ENCODE measurements at places on chromosomes 7 and 10.

DNA sequence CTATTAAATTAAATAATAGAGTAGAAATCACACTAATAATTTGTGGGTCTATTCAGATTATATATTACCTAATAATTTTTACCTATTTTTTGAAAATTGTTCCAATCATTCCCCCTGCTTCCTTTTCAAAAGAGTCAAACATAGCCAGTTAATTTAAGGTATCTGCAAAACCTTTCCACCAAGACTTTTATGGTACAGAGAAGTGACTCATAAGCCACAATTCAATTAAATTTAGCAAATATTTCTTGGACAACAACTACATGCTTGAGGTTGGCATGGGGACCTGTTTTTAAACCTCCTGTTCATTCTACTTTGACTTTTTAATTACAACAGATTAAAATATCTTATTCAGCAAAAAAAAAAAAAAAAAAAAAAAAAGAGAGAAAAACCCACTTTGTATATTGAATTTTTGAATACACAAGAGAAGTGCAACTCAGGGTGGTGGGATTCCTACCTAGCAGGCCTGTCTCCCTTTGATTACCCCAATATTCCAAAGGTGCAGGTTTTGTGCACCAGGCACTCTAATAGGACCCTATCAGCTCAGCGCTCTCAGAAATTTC lies 301.9 kb upstream of the C7orf33 start:
- no peak for DNase-seq

GRCh38 chr10:108894402-108895301 lies 1028.7 kb downstream of the XPNPEP1 start:
- DNase-seq, result no peak

DNA sequence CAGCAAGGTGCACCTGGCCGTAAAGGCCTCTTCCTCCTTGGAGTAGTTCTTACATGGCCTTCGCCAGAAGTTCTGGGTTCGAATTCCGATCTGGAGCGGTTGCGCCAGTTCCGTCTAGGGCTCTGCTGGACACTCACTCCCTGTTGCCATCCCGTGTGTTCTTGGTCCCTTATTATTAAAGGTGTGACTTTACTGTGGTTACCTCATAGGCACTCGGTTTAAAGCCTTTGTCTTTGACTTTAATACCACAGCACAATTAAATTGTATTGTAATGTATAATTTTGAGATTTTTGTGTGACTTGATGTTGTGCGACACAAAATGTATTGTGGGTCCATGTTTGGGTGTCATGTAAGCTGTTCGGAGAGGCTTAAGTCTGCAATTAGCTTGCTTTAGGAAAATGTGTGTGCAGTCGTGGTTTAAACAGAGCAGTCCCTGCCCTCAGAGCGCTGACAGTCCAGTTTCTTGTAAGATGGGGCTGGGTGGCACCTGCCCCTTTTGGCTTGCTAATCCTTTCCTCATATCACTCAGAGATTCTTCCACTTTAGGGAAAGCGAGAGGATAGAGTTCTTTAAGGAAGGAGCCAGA lies 919 bp downstream of the INPP5F start:
- no peak for DNase-seq

DNA sequence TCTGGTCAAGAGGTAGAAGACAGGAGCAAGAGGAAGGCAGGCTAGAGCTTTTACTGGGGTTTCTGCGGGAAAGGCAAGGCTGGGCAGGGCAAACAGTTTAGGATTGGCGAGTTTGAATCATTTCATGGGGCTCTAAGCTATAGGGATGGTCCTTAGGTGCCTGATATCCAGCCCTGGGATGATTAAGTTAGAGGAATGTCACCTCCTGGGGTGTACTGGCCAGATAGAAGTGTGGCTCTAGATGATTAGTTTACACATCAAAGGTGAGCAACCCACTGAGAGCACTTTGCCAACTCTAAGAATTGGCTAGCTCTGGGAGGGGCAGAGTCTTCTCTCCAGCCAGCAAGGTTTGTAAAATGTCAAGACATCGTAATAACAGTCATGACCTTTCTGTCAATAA lies 52.4 kb downstream of the ZNF365 start:
- no peak for DNase-seq

DNA sequence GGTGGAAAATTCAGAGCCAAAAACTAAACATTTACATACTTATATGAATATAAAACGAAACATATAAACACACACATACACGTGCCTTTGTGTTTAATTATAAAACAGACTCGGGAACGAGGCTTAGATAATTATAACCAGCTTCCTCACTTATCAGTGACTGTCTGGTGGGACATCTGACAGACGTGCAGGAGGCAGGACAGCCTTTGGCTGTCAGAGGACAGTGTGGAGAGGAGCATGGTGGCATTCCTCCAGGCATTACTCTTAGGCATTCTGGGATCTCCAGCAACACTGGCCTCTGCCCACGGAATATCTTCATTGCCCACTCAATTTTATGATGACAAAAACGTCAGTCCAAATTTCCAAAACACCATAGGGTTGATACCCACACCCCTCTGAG lies 262.2 kb upstream of the NFE2L3 start:
- peak; percentile 23 for DNase-seq

- no peak for DNase-seq
Observed at GRCh38 chr7:157404845-157405481, 68.2 kb downstream of the DNAJB6 start.

- DNase-seq, result no peak
Observed at GRCh38 chr7:115099906-115100305, 178.0 kb downstream of the MDFIC start.

All from C1 segment of cervical spinal cord (tissue), 14 donors.